IMR-90 (cell line): ENCODE measurements at places on chromosomes 5 and 9. TPM values are rescaled to one million over a fixed set of nuclear protein-coding genes. Genes with fewer than 3 reads are reported as not detected.

LHX3 gene
- total RNA-seq, result not detected in 2 replicates

SNCB gene
- total RNA-seq, result not detected in 2 replicates

ABITRAM gene
- total RNA-seq, result 8.6 TPM in 2 replicates

PCDHGC5 gene
- total RNA-seq, result 2.5 and 2.9 TPM in 2 replicates

PLPP7 gene
- total RNA-seq, result 0.54 and 0.56 TPM in 2 replicates

TRAF1 gene
- total RNA-seq, result 3.1 and 3.9 TPM in 2 replicates

GABRA1 gene
- total RNA-seq, result not detected in 2 replicates

PIP5K1B gene
- not detected in 2 replicates for total RNA-seq

DNA sequence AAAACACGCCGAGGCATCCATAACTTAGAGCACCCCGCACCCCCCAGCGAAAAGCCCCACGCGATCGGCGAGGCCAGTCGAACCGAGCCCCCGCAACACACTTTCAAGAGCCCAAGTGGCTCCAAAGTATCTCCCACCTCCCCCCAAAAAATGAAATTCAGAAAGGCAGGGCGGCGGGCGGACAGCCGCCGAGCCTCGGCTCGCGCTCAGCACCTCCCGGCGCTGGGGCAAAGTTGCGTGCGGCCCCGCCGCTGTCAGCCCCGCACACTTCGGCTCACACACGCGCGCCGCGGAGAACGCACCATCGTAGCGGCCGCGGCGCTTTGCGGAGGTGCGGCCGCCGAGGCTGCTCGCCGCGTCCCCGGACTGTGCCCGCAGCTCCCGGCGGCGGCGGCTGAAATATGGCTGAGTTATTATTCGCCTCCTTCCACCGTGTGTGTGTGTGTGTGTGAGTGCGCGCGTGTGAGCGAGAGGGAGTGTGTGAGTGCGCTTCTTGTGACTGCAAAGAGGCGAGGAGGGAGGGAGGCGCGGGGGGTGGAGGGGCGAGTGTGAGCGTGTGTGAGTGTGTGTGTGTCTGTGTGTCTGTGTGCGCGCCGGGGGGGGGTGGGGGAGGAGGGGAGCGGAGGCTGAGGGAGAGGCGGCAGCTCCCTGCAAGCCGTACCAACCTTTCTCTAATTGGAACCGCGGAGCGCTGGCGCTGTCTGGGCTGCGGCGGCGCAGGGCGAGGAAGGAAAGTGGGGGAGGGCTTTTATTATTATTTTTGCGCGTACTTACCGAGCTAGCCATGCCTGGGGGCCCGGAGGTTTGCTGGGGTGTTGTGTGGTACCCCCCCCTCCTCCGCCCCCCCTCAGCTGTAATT is 599 bp downstream of the MLLT3 start:
- H3K27ac ChIP-seq, result peak overlapping the region; percentile 91
- peaks cover 3% of the 10 kb centered on the region; the same call in 1 of the 2 replicates for H3K36me3 ChIP-seq
- H3K4me1 ChIP-seq, result peaks cover 6% of the 10 kb centered on the region
- no peaks in the 10 kb centered on the region for H3K27me3 ChIP-seq
- DNase-seq, result peak; percentile 70

GRCh38 chr5:141084487-141084989 is 9.9 kb upstream of the PCDHB2 start:
- no peaks in the 10 kb centered on the region for H3K27me3 ChIP-seq
- H3K27ac ChIP-seq, result no peak overlapping the region
- peak; percentile 9 for DNase-seq
- peak overlapping the region; percentile 48 for H3K4me3 ChIP-seq

DNA sequence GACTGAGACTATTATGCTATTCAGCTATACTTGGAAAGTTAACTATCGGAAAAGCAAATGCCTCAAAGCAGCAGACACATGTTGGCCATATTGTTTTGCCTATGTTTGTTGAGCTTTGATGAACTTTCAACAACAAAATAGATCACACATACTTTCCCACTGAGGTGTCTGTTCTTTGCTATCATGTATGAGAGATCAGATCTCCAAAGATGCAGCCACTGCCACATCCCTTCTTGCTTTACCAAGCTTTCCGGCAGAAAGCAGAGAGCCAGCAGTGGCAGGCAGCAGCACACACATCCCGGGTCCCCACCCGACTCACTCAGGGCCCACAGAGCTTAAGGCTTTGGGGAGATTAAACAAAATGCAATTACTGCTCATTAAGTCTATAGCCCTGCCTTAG is 18.8 kb downstream of the ZBTB5 start:
- no peak overlapping the region for H3K27ac ChIP-seq
- H3K27me3 ChIP-seq, result no peaks in the 10 kb centered on the region
- H3K4me1 ChIP-seq, result peaks cover 16% of the 10 kb centered on the region

DNA sequence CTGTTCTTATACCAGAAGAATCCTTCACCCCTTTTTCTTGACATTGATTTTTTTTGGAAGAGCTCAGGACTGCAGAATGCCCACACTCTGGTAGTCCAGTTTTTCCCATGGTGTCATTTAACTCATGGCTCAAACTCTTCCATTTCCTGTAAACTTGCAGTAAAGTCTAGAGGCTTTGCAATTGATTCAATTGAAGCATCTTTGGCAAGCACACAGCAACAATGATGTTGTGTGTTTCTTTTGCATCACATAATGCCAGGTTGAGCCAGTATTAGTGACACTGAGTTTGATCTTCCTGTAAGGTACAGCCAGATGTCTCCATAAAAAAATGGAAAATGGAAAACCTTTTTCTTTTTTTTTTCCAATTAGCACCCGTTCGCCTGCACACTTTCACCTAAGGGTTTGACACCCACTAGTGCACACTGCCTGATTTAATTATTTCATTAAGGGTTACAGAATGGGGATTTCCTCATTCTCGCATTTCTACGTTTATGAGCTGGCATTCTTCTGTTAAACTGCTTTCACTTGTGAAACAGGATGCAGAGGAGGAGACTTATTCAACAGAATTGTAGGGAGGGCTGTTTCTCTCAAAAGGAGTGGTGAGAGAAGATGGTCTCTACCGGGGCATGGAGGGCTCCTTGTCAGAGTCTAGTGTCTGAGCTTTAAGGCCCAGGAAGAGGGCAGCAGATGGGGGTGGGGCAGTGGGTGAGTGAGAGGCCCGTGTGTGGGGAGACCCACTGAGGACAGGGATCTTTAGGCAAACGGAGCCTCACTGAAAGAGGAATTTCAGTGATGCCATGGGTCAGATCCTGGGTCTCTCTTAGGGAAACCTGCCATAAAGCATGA is 2.2 kb upstream of the S1PR3 start:
- H3K27ac ChIP-seq, result peak overlapping the region; percentile 84
- H3K4me1 ChIP-seq, result peaks cover 9% of the 10 kb centered on the region
- H3K36me3 ChIP-seq, result peaks cover 2% of the 10 kb centered on the region; the same call in 1 of the 2 replicates

GRCh38 chr9:26983340-26983739 is 22.1 kb downstream of the LRRC19 start:
- no peaks in the 10 kb centered on the region for H3K27me3 ChIP-seq
- no peak for DNase-seq
- peaks cover 2% of the 10 kb centered on the region for H3K36me3 ChIP-seq

GRCh38 chr5:133227082-133227481 is 175.3 kb downstream of the HSPA4 start:
- no peaks in the 10 kb centered on the region for H3K27me3 ChIP-seq
- no peak overlapping the region for H3K27ac ChIP-seq
- H3K4me3 ChIP-seq, result no peak overlapping the region
- DNase-seq, result no peak
- H3K36me3 ChIP-seq, result no peaks in the 10 kb centered on the region

DNA sequence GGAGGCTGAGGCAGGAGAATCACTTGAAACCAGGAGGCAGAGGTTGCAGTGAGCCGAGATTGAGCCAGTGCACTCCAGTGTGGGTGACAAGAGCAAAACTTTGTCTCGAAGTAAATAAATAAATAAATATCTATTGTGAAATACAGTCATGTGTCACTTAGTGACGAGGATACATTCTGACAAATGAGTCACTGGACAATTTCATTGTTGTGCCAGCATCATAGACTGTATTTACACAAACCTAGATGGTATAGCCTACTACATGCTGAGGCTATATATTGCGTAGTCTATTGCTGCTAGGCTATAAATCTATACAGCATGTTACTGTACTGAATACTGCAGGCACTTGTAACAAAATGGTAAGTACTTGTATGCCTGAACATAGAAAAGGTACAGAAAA is 61.1 kb upstream of the CCL21 start:
- H3K4me3 ChIP-seq, result no peak overlapping the region
- no peaks in the 10 kb centered on the region for H3K4me1 ChIP-seq
- H3K36me3 ChIP-seq, result no peaks in the 10 kb centered on the region
- DNase-seq, result no peak
- no peaks in the 10 kb centered on the region; the same call in 1 of the 2 replicates for H3K27me3 ChIP-seq

GRCh38 chr9:113882181-113882580 is 6.1 kb downstream of the ZNF618 start:
- no peaks in the 10 kb centered on the region for H3K36me3 ChIP-seq
- DNase-seq, result no peak
- no peaks in the 10 kb centered on the region for H3K27me3 ChIP-seq
- H3K4me1 ChIP-seq, result peaks cover 16% of the 10 kb centered on the region

GRCh38 chr9:130498298-130498917 is 53.6 kb downstream of the ASS1 start:
- H3K27ac ChIP-seq, result no peak overlapping the region
- H3K27me3 ChIP-seq, result peaks cover 4% of the 10 kb centered on the region
- no peak overlapping the region for H3K4me3 ChIP-seq

DNA sequence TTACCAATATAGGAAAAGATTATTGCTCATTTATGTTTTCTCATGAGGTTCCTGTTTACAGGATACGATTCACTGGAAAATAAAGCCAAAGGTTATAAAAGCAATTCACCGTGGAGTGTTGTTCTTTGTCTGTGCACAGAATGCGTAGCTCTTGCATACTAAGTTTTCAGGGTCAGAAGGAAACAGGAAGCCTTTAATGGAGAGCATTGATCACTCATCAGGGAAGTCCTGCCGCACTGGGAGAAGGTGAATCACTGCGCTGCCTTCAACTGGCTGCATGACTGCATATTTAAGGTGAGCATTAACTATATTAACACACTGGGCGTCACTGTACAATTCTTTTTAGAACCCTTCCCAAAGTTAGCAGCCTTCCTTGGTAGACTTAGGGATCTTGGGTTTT is 74.1 kb upstream of the SYK start:
- H3K27me3 ChIP-seq, result no peaks in the 10 kb centered on the region
- H3K4me1 ChIP-seq, result no peaks in the 10 kb centered on the region
- DNase-seq, result no peak
- no peak overlapping the region for H3K4me3 ChIP-seq
- no peak overlapping the region for H3K27ac ChIP-seq
- H3K36me3 ChIP-seq, result no peaks in the 10 kb centered on the region

- H3K4me3 ChIP-seq, result no peak overlapping the region
- H3K36me3 ChIP-seq, result peaks cover 38% of the 10 kb centered on the region
- H3K27me3 ChIP-seq, result no peaks in the 10 kb centered on the region
- no peak for DNase-seq
These were observed 41.4 kb downstream of the FAM78A start for GRCh38 chr9:131234799-131235479.

GRCh38 chr5:150502106-150502505 is 5.8 kb upstream of the NDST1 start:
- H3K27ac ChIP-seq, result peak overlapping the region; percentile 7; the same call in 1 of the 2 replicates
- peaks cover 65% of the 10 kb centered on the region for H3K4me1 ChIP-seq
- H3K4me3 ChIP-seq, result no peak overlapping the region
- DNase-seq, result peak; percentile 49
- no peaks in the 10 kb centered on the region for H3K27me3 ChIP-seq

GRCh38 chr5:132455614-132456115 is 34.9 kb downstream of the IRF1 start:
- H3K27ac ChIP-seq, result no peak overlapping the region
- H3K4me3 ChIP-seq, result no peak overlapping the region
- no peaks in the 10 kb centered on the region for H3K27me3 ChIP-seq
- peaks cover 37% of the 10 kb centered on the region for H3K4me1 ChIP-seq
- DNase-seq, result no peak

GRCh38 chr9:1217076-1217475 is 166.9 kb downstream of the DMRT2 start:
- DNase-seq, result no peak
- H3K36me3 ChIP-seq, result no peaks in the 10 kb centered on the region
- H3K27me3 ChIP-seq, result no peaks in the 10 kb centered on the region

GRCh38 chr5:103254921-103255320 is 3.6 kb upstream of the MACIR start:
- H3K4me1 ChIP-seq, result no peaks in the 10 kb centered on the region
- no peak overlapping the region for H3K27ac ChIP-seq
- H3K4me3 ChIP-seq, result no peak overlapping the region
- peaks cover 2% of the 10 kb centered on the region; the same call in 1 of the 2 replicates for H3K27me3 ChIP-seq
- no peaks in the 10 kb centered on the region for H3K36me3 ChIP-seq

DNA sequence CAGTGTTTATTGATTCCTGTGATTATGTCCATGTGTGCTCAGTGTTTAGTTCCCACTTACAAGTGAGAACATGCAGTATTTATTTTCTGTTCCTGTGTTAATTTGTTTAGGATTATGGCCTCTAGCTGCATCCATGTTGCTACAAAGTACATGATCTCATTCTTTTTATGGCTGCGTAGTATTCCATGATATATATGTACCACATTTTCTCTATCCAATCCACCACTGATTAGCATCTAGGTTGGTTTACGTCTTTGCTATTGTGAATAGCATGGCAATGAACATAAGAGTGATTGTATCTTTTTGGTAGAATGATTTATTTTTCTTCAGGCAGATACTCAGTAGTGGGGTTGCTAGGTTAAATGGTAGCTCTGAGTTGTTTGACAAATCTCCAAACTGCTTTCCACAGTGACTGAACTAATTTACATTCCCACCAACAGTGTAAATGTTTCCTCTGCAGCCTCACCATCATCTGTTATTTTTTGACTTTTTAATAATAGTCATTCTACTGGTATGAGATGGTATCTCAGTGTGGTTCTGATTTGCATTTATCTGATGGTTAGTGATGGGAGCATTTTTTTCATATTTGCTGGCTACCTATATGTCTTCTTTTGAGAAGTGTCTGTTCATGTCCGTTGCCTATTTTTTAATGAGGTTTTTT is 47.5 kb upstream of the ELL2 start:
- no peak for DNase-seq
- no peaks in the 10 kb centered on the region for H3K36me3 ChIP-seq
- H3K27ac ChIP-seq, result no peak overlapping the region
- no peaks in the 10 kb centered on the region for H3K4me1 ChIP-seq
- H3K27me3 ChIP-seq, result no peaks in the 10 kb centered on the region

DNA sequence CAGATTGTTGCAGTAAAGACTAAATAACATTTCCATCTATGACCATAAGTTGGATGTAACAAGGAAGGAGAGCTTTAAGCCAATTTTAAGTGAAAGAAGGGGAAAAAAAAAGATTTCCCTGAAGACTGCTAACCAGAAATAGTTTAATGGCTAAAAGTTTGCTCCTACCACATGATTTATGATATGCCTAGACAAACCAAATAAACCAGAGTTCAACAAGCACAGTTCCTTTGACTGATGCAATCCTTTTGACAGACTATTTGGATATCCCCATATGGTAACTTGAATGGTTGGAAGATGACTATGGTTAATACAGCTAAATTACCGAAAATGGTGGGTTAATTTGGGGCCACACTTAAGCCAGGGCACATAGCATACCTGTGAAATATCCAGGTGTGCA is 338.5 kb downstream of the CETN3 start:
- no peak overlapping the region for H3K4me3 ChIP-seq
- H3K27me3 ChIP-seq, result no peaks in the 10 kb centered on the region
- no peaks in the 10 kb centered on the region for H3K36me3 ChIP-seq
- H3K4me1 ChIP-seq, result no peaks in the 10 kb centered on the region
- no peak overlapping the region for H3K27ac ChIP-seq
- DNase-seq, result no peak
